Small intestine (tissue), 16 donors: ENCODE measurements at places on chromosomes 3 and 15.

DNA sequence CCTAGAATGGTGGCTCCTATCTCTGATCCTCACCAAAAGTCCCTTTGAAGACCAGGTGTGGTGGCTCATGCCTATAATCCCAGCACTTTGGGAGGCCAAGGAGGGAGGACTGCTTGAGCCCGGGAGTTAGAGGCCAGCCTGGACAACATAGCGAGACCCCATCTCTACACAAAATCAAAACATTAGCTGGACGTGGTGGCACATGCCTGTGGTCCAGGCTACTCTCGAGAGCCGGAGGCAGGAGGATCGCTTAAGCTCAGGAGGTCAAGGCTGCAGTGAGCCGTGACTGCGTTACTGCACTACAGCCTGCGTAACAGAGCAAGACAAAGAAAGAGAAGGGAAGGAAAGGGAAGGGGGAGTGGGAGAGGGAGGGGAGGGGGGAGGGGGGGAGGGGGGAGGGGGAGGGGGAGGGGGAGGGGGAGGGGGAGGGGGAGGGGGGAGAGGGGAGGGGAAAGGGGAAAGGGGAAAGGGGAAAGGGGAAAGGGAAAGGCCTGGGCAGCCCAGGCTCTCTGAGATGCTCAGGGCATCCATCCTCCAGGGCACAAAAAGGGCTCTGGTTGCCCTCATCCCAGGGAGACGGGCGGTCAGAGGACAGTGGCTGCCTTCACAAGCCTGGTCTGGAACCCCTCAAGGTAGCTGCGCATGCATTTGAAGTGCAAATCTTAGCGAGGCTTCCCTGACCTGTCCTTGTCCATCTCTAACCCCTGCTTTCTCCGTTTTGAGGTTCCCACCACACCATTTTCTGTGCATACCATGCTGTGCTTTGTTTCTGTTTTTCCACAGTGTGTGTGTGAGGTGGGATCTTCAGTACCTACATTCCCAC lies 76.1 kb downstream of the LDHAL6B start:
- DNase-seq: no peak

DNA sequence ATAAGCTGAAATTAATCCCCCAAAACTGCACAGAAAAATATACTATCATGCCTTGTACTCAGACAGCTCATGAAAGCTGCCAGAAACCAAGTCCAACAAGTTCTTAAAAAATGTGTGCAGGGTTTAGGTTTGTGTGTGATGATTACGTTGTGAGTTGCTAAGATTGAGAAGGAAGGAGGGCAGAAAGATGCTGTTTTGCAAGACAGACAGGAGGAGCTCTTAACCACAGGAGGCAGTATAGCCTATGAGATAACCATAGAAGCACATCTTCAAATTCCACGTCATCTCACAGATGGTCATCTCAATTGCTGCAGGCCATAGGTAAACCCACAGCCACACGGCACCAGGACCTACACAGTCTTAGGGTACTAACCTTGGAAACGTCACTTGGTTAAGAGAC lies 191.9 kb downstream of the STT3B start:
- no peak for DNase-seq

DNA sequence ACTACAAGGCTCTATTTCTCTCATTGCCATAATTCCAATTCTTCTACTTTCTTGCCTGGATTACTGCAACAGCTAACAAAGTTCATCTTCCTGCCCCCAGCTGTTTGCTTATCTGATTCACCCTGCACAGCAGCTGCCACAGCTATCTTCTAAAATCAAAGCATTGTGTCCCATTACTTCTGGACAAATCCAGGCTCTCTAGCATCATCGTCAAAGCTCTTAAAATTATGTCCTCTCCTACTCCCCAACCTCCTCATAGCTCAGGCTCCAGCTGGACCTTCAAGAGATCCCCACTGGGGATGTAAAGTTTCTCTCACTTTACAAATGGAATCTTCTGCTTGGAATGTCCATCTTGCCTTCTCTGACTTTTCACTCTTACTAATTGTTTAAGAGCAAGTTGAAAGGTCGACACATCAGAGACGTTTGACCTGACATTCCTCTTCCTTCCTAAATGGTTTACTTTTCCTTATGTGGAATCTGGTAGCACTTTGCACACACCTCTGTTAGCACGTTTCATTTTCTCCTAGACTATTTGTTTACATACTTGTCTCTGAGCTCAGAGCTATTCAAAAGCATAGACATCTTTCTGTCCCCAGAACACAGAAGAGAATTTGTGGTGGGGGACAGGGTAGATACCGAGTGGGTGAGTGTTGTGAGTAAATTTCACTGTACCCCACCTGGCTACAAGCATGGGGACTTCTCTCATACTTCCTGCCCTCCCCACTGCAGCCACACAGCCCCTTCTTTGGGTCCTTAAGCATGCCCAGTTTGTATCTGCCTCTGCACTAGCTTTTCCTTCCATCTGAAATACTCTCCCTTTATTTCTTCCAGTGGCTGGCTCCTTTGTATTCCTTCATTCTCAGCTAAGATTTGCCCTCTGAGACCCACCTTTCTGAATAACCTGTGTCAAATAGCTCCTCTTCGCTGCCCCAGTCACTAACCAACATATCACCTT lies 77.9 kb downstream of the SERPINI1 start:
- no peak for DNase-seq

- DNase-seq: no peak
These were observed 19.9 kb upstream of the ABHD2 start for GRCh38 chr15:89068325-89068784.

- no peak for DNase-seq
These were observed 47.8 kb upstream of the USP50 start for GRCh38 chr15:50594311-50594710.

DNA sequence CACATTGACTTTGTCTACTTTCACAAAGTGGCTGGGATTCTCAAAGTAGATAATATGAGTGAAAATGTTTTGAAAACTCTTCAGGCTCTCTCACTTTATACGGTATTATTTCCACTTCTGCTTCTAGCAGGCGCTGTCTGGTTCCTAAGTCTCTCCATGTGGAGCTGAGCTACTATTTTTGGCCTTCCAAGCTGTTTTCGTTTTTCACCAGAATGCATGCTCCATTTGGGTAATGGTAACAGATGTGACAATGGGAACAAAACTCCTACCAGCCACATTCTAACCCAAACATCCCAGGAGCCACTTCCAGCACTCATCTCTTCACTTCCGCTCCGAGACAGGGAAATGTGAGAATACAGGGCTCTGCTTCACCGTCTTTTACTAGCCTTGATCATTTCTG lies 586.7 kb downstream of the NTRK3 start:
- no peak for DNase-seq

DNA sequence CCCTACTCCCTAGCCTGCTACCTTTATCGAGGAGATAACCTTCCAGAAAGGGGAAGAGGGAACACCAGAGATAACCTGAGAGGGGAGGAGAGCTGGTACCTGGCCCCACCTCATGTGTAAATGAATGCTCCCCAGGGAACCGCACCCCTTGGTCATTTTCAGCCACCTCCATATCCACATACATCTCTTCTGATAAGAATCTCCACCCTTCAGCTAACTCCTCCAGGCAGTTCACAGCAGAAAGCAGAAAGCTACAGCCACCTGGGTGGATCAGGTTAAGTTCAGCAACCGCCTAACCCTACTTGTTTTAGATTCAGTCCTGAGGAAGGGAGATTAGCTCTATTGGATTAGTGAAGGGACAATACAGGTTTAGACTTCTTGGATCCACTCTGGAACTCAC lies 38.0 kb upstream of the TIMP4 start:
- no peak for DNase-seq

DNA sequence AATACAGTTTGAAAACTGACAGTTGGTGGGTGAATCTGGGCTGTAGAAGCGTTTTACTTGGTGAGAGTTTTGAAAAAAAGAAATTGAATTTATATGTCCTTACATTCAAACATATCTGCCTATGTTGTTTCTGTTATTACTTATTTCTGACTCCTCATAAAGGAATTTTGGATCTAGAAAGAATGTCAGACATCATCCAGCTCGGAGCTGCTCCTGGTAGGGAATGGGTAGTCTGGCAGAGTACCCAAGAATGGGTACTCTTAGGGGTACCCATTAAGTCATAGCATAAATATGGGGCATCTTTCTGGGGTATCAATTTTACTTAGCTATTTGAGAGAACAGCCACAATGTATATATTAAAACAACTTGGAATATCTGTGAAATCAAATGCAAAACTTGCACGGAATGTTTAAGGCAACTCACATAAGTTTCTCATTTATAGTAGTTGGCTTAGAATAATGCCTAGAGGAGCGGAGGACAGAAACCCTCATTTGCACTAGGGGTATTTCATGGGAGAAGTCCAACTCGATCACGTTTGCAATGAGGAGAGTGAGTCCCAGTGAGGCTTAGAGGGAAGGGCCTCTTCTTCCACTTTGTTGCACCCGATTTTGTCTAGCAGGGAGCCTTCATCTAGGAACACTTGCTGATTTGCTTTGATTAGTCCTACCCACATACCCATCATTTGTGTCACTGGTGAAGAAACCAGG lies 2.4 kb upstream of the LARP6 start:
- DNase-seq: no peak

- no peak for DNase-seq
These were observed 61.2 kb downstream of the IQGAP1 start for GRCh38 chr15:90449206-90449735.

DNA sequence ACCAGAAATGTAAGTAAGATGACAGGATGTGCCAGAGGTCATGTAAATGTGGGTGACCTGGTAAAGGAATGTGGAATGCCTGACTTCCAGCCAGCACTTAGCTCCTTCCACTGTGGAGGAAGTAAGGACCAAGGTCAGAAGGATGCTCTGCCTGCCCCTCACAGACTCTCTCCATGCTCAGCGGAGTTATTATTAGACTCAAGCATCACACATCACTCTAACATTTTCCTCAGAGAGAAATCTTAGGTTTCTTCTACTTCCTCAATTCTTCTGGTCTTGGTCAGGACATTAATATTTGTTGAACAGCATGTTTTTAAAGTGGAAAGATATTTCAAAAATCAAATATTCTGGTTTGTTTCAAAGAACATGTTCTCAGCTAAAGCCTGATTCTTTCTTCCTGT lies 231.4 kb upstream of the WNT5A start:
- DNase-seq: no peak

DNA sequence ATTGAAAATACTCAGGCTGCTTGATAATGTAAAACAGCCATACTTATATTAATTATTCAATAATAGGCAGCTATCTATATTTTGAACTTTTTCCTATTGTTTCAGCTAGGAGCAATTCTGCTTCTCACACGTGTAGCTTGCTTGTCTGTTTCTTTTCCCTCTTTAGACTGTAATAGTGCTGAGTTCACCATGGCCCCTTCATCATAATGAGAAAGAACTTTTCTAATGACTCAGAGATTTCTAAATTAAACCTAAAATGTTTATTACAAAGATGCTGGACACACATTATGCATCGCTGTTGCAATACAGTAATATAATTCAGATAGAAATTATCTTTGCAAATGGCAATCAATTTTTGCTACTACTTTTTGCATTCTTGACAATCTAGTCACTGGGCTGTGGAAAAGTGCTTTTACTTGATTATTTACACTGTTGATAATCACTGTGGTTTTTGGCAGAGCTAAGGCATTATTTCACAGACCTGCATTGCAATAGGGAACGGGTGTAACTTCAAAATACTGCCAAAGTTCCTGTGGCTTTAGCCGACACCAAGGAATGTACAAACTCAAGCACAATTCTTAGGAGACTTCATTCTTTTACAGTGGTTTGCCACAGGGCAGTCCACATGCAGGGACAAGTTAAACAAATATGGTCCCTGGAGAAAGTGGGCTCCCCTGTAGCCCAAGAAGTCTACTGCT lies 281.0 kb upstream of the TBL1XR1 start:
- DNase-seq: no peak

GRCh38 chr15:74400915-74401757 lies 32.6 kb downstream of the SEMA7A start:
- DNase-seq: no peak

DNA sequence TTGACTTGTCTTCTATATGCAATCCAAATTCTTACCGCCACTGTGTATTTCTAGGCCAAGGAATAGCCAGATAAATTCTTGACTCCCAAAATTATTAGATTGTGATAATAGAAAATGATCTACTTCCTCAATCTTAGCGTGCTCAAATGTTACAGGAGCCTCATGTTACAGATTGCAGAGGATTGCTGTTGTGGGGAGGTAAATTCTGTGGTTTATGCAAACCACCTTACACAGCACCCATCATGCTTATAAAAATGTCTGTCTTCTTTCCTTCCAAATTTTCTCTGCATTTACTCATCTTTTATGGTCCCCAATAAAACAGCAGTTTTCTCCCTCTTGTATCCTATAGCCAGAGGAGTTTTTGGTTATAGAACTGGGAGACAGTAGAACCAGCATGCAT lies 420.2 kb upstream of the ROBO1 start:
- DNase-seq: no peak

DNA sequence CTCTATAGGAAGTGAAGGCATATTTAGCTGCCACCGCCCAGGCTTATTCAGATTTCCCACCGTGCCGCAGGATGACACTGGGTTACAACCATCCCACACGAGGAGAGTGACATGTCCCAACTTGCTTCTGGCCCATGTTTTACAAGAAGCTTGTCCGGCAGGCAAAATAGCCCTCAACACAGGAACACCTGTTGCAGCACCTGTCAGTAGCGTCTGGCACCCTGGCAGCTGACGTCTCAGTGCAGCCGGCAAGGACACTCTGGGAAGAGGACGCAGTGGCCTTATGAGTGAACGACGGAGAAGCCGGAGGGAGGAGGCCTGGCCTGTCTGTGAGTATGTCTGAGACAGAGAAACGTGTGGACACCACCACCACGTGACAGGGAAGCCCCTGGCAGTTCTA lies 32.1 kb downstream of the FAM174B start:
- DNase-seq: no peak

GRCh38 chr3:161203485-161204098 lies 17.5 kb upstream of the NMD3 start:
- DNase-seq: no peak

GRCh38 chr15:49904296-49904695 lies 214.7 kb downstream of the ATP8B4 start:
- no peak for DNase-seq

DNA sequence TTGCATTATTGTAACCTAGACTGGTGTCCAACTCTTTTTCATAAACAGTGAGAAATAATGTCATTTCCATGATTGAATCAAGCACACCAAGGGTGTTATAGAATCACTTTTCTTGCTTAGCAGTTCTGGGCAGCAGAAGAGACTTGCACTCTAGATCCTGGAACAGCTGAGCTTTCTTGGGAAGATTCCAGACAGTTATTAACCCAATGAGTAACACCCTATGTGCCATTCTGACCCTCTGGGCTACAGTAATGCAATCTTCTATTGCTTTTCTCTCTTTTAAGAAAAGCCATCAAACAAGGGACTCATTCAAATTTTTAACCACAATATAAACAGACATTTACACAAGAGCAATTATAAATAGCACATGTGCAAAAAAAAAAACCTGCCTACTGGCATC lies 39.3 kb upstream of the USP3 start:
- peak; percentile 72 for DNase-seq
